ENCODE measurements at places on chromosomes 4 and X. TPM values are rescaled to one million over a fixed set of nuclear protein-coding genes. Genes with fewer than 3 reads are reported as not detected.

Gene STATH
- total RNA-seq: not detected

Gene TBX22
- not detected for total RNA-seq

DNA sequence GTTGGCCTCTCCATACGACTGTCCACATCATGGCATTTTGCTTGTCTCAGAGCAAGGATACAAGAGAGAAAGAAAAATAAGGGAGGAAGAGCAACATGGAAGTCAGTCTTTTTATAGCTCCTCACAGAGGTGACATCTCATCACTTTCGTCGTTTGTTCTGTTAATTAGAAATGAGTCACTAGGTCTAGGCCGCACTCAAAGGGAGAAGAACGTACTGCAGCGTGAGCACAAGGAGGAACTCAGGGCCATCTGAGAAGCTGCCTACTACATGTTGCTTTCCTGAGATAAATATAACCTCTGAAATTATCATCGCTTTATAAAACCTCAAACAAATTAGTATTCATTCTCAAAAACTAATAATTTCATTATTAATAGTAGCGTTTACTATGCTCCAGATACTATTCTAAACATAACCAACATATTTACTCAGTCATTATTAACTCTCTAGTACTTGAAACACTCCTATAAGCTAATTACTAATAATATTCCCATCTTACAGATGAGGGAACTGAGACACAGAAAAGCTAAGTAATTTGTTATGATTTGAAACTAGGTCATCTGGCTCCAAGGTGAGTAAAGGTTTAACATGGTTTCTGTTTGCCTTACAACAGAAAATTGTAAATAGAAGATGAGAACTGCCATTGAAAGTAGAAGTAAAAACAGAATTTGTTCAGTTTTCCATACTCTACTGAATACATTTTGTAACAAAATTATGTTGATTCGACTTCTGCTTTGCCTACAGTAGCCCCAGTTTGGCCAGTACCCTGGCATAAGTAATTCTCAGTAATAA, 213.2 kb upstream of the UGT8 start:
- DNase-seq: no peak

GRCh38 chr4:143773998-143774895, 73.8 kb upstream of the FREM3 start:
- DNase-seq: no peak

DNA sequence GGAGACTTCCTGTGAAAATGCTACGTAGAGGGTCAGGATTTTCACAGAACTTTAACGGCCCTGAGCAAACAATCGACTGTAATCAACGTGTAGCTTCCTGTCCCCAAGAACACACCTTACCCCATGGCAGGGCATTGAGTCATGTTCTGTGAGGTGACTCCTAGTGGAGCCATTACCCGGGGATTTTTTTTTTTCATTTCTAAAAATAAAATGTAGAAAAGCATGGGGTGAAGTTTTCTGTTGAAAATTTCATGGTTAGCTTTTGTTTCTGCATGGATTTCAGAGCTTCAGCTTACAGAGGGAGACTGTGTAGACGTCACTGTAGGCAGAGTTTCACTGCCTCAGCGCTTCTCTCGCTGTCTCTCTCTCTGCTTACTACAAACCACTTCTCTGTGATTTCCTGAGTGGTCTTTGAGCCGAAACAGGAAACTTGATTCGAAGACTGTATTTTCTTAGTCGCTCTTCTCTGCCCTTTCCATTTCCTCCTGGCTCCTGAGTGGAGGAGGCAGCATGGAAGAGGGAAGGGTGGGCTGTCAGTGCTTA, 111.7 kb downstream of the NFKB1 start:
- DNase-seq: no peak

DNA sequence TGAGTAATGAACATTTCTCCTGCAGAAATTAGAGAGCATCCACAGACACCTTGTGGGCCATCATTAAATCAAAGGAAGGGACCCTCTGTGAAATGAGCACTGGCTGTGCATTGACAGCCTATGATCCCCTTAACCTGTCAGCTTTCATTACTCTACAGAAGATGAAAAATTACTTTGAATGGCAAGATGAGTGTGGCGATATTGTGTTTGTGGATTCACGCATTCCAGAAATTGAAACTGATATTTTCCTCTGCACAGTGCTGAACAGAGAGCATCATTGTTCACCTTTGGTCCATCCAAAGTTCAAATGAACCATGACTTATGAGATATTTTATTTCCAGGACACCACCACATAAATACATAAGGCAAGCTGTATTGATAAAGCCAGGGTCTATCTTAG, 374.8 kb upstream of the ANXA10 start:
- no peak for DNase-seq

DNA sequence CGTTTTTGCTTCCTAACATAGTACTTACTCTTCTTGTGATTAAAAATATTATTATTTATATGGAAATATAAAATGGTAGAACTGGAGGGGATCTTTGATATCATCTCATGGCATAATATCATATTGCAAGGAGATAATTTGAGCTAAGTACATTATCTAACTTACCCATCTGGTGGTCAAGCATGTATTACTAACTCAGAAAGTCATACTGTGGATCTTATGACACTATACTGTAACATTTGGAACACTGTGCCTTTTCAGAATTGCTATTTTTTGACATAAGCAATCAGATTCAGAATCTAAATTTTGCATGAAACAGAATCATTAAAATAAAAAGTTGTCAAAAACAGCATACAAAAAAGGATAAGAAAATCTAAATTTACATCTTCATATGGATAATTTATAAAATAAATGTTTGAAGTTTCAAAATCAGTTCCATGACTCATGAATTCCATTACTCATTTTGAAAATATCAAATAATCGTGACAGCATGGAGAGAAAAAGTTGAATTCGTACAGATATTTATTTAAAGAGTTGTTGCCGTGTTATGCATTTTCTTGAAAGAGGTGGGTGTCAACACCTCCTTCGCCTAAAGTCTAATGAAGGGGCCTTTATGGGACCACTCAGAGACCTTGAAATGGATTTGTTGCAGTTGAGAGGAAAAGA, 928.1 kb downstream of the PDHA2 start:
- DNase-seq: no peak

Gene MAB21L2
- not detected for total RNA-seq

Gene ANKRD50
- 14.6 TPM for total RNA-seq

- DNase-seq: no peak
Observed at GRCh38 chr4:147836807-147837206, 104.9 kb downstream of the ARHGAP10 start.

DNA sequence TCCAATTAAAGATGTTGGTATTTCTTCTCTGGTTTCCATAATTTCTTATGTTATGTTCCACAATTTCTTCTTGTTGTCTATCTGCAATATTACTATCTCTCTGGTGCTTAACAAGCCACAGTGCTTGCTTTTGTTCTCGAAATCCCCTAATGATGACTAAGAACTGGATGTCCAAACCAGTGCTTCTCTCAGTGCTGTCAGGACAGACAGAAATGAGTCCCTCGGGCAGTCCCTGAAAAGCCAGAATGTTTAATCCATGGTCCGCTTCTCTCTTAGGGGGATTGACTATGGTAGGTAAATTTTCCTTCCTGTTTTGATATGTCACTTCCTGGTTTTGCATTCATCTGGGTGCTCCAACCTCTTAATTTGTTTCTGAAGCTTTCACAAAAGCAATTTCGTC, 321.6 kb upstream of the PCDH10 start:
- DNase-seq: no peak

Gene MTCP1
- total RNA-seq: 1.8 TPM

DNA sequence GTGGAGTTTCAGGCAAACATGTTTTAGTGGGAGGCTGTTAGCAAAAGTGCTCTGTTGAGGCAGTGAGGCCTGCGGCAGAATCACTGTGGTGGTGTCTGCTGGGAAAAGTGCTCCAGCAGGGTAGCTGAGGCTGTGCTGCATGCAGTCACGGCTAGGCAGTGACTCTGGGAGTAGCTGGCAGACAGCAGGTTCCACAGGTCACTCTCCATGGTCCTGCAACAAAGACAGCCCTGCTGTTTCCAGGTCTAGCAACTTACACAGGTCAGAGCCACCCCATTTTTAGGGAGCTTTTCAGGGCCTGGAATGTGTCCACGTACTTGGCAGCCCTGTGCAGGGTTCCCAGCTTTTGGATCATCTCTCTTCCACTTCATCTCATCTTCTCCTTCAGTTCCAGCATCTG, 184.3 kb downstream of the NAA11 start:
- no peak for DNase-seq

DNA sequence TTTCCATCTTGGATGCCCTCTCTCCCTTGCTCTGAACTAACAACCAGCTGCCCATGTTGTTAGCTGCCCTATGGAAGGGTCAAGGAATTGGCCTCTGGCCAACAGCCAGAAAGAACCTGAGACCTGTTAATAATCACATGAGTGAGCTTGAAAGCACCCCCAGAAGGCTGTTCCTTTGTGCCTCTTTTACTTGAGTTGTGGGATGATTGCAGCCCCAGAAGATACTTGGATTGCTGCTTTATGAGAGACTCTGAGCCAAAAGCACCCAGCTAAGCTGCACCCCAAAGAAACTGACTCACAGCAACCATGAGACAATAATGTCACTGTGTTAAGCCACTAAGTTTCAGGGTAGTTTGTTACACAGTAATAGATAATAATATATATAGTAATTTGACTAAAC, 73.3 kb downstream of the FRYL start:
- DNase-seq: no peak

- no peak for DNase-seq
Observed at GRCh38 chr4:64305565-64306254, 103.5 kb downstream of the TECRL start.

Gene AREG
- total RNA-seq: 89.1 TPM

Gene WDR17
- total RNA-seq: 2.2 TPM

DNA sequence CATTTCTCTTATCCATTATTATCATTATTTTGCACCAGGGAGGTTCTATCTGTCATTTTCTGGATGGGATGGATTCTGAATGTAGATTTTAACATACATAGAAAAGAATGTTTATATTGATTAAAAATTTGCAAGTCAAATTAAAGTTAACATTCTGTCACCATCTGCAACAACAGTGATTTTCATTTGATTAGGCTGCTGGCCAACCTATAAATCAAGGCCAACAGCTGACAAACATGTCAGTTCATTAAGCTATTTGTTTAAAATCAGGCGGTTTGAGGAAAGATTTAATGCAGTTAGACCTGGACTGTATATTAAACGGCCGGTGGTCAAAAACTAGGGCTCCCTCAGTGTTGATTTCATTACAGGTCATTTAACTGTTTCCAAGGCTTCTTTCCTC, 109.5 kb upstream of the CBR4 start:
- no peak for DNase-seq

Gene PNCK
- total RNA-seq: 1.3 TPM

Gene AMOT
- 39.2 TPM for total RNA-seq

GRCh38 chr4:101292901-101293300, 54.4 kb downstream of the PPP3CA start:
- DNase-seq: no peak

- DNase-seq: no peak
Observed at GRCh38 chr4:8051644-8052043, 107.0 kb downstream of the ABLIM2 start.

Gene ADH6
- not detected for total RNA-seq

Gene SORBS2
- total RNA-seq: 105 TPM

- DNase-seq: no peak
Observed at GRCh38 chr4:52173470-52174045, 122.5 kb downstream of the SPATA18 start.

DNA sequence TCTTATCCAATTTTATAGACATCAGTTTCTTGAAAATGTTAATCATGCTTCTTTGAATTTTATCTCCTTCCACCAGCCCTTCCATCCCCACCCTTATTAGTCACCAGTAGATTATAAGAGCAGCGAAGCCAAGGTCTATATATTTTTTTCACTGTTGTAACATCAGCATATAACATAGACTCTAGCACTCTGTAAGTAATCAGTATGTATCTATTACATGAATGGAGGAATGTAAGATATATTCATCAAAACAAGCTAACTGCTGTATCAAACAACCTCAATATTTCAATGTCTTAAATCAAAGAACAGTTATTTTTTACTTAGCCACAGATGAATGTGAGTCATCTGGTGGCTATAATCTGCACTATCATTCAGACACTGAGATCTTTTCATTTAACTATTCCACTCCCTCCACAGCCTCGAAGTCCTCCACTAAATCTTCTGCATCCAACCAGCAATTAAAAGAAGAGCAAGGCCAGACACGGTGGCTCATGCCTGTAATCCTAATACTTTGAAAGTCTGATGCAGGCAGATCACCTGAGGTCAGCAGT, 178.9 kb downstream of the CENPC start:
- no peak for DNase-seq

Gene SHROOM4
- 6.9 TPM for total RNA-seq

- DNase-seq: no peak
Observed at GRCh38 chr4:116847616-116848015, 237.8 kb downstream of the TRAM1L1 start.

DNA sequence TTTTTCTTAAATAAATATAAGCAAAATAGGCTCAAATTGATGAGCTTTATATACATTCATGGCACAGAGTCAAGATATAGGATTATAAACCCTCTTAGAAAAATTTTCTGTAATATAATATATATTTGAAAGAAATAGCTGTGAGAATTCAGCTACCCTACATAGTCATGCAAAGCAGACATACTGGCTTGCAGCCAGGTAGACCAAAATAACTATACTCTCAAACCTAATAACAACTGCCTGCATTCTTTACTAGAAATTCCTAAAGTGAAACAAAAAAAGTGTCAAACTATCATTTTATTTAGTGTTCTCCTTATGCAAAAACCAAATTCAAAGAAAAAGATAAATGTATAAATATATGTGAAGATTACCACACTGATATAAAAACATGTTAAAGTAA, 1390.2 kb downstream of the C4orf33 start:
- DNase-seq: no peak

GRCh38 chr4:26854701-26855100, 5.9 kb upstream of the STIM2 start:
- DNase-seq: no peak

Gene BEX4
- 44.2 TPM for total RNA-seq

Gene AMTN
- total RNA-seq: not detected

GRCh38 chr4:106253364-106254129, 62.5 kb downstream of the TBCK start:
- no peak for DNase-seq

DNA sequence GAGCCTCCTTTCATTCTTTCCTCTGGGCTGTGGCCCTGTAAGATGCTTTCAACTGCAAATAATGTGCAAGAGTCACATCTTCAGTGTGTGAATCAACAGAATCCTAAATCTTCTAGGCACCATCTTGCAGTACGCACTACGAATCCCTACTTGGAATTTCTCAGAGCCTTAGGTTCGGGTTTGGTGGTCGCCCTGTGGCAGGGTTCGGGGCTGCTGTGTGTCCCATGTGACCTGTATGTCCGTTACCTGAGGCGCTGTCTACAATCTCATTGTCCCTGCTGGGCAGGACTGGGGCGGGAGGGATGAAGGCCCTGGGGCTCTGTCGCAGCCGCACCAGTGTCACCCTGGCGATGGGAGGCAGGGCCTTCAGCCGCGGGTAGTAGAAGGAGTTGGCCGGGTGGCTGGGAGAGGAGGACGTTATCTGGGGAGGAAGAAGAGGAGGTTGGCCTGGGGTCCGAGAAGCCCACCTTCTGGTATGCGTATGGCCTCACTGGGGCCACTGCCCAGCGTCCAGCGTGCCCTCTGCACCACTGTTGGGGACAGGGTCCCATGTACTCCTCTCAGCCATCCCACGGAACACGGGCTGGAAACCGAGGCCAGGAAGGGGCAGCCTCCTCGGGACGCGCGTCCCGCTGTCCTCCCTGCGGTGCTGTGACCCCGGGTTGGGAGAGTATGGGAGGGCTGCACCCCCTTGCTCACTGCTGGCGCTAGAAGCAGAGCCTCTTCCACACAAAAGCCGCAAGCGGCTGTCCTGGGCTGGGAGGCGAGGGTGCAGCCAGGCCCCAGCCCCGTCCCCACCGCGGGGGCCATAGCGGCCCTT, 2.0 kb downstream of the SPON2 start:
- DNase-seq: no peak

GRCh38 chr4:4306920-4307319, 16.9 kb downstream of the ZBTB49 start:
- no peak for DNase-seq

All from breast epithelium (tissue), 4 donors.